Activated CD4-positive, alpha-beta T cell treated with anti-CD3 and anti-CD28 coated beads, Interleukin-2, amount 50 U/mL, for 24 hours (primary cell): ENCODE measurements at places on chromosomes 3 and 15.

- no peak for DNase-seq
Observed at GRCh38 chr15:52136442-52136980, 23.9 kb upstream of the BCL2L10 start.

DNA sequence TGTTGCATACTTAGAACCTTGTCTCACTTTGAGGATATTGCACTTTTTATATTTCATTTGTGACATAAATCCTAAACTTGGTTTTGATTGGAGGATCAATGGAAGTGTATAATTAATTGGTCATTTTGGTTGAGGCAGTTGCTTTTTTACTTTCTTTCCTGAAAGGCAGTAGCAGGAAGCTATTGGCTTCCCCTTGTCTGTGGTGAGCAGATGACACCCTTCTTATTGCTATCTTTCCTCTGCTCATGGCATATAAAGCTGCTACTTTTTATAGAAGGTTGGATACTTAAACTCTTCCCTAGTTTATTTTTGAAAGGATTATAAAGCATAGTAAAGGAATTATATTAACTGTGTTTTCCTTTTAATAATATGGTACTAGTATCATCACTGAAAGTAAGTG is 28.6 kb downstream of the FAM98B start:
- no peak for DNase-seq

DNA sequence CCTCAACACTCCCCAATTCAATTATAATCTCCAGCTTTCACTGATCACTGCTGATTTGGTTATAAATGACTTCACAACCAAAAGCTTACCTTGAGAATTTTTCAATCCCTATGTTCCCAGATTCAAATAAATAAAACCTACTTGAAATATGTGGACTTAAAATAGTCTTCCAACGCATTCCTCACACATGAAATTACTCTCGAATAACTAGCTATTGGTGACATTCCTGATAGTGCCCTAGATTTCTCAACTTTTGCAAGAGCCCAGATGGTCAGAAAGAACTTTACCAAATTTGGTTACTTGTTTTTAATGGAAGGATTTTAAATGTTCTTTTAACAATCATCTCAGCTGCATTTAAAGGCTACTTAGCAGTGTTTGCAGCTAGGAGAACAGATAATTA is 605.5 kb downstream of the FHIT start:
- DNase-seq, result no peak

DNA sequence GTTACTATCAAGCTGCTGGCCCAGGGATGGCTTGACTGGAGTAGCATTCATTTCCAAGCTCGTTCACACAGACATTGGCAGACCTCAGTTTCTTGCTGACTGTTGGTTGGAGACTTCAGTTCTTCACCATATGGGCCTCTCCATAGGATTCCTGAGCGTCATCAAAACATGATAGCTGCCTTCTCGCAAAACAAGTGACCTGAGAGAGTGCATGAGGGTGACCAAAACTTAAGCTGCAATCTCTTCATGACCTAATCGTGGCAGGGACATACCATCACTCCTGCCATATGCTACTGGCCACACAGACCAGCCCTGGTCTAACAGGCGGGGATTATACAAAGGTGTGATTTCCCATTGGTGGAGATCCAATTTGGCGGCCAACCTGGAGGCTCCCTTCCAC is 46.0 kb upstream of the C3orf22 start:
- no peak for DNase-seq

DNA sequence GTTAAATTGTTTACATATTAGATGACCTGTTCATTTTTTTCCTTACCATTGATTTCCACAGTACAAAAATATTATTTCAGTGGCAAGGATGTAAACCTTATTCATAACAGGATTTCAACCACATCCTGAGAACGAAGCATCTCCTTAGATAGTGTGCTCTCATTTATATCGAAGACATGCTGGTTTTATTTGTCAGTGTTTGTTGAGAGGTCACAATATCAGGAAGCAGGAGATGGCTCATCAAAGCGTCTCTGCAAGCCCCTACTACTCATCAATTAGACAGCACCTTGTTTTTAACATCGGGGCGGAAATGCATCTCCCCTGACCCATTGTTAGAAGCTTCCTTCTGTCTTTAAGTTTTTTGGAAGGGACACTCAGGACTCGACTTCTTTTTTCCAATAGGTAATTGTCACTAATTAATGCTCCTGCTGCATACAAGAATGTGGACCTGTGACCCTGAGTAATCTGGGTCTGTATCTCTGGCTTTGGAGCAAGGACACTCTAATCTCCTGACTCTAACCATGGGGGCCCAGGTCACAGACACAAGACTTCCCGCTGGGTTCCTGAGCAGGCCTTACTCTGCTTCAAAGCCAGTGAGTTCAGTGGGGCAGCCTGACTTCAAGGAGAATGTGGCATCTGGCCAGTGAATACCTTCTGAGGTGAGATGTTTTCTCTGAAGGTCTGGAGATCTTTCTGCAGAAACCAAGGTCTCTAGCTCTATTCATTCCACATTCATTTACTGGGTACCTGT is 50.3 kb downstream of the MECOM start:
- no peak for DNase-seq

- peak; percentile 7 for DNase-seq
Observed at GRCh38 chr3:160754371-160754854, 1.6 kb upstream of the PPM1L start.

DNA sequence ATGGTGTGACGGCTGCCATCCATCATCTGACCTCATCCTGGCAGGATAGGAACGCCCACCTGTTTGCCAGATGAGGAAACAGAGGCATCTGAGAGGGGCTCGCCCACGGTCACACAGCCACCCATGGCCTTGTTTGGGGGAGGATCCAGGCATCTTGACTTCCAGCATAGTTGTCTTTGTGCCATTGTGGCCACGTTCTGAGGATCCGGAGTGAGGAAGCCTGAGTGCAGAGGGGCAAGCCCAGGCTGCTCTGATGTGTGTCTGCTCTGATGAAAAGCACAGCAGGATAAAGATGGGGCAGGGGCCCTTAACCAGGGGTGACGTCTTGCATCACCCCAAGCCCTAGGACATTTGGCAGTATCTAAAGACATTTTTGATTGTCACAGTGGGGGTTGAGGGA is 58.7 kb downstream of the FGD5 start:
- no peak for DNase-seq

DNA sequence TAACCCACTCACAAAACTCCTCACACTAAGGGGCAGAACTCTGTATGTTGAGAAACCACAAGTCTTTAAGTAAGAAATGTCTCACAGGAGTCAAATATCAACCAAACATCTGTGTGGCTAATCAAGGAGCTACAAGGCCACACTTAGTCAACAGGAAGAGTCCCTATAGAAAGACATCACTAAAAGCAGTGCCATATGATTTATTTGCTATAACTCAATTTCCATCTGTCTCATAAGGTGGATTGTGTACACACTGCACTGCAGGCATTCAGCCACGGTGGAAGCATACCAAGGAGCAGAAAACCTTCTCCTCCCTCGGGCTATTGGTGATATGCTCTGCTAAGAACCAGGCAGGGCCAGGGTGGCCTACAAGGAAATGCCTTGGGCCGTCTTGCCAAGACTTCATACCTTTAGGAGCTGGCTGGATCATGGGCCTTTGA is 197.6 kb upstream of the CFAP20DC start:
- DNase-seq, result no peak

- no peak for DNase-seq
Observed at GRCh38 chr3:31353166-31353565, 179.6 kb upstream of the STT3B start.

- no peak for DNase-seq
Observed at GRCh38 chr3:110957247-110958025, 114.2 kb upstream of the NECTIN3 start.

GRCh38 chr15:101437618-101438481 is 51.7 kb downstream of the PCSK6 start:
- no peak for DNase-seq

DNA sequence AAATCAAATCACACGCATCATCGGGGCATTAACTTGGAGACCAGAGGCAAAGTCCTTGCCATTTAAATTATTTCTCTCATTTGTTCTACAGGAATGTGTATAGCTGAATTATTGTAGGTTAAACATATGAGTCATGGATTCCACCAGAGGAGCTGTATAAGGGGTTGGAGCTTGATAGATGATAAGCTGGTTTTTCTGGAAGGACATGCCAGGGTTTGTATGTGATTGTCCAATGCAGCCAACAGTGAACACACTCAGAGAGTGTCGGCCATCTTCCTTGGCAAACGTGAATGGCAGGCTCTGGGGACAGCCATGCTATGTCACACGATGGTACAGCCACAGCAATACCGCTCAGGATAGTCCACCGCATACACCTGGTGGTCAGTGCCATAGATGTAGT is 25.1 kb downstream of the SSUH2 start:
- DNase-seq, result no peak
